ENCODE measurements at places on chromosomes 1 and 21.
A peak's percentile ranks its signal among the peaks of the same experiment; 100 is the strongest.

DNA sequence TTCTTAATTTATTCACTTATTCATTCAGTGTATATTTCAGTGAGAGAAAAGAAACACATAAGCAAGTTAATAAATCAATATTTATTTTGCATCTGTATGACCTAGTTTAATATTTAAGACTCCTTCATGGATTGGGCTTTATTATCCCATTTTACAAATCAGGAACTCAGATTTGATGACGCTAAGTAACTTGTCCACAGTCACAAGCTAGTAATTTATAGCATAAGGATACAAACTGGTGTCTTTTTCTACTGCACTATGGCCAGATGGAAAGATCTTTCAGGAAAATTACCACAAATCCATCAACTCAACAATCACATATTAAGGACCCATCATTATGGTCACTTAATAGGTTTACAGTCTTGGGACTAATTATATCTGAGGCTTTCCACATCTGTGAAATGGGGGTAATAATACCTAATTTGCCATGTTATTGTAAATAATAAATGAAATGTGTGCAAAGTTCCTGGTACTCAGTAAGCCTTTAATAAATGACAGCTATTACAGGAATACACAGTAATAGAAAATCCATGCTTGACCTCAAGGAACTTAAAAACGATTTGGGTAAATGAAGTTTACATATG, 13.3 kb downstream of the CDKN2C start:
- no peak for DNase-seq

- no peak for DNase-seq
These were observed 39.7 kb downstream of the CAPZB start for GRCh38 chr1:19445417-19446342.

- DNase-seq: no peak
These were observed 8.3 kb upstream of the CD101 start for GRCh38 chr1:116993286-116993685.

DNA sequence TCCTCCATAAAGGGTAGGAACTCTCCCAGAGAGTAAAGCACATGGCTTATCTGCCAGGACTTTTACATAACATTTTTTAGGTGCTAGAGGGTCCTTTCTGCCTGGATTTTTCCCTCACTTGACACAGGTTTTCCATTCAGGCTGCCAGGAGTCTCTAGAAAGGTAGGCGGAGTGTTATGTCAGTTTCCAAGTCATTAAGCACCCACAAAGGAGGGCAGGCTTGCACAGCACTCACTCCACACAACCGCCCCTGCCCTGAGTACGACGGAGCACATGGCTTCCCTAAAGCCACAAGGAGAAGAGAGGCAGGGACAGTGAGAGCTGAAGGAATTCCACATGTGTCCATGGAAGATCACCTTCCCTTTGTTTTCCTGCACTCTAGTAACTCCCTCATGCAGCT, 55.7 kb downstream of the CAPZB start:
- no peak for DNase-seq

DNA sequence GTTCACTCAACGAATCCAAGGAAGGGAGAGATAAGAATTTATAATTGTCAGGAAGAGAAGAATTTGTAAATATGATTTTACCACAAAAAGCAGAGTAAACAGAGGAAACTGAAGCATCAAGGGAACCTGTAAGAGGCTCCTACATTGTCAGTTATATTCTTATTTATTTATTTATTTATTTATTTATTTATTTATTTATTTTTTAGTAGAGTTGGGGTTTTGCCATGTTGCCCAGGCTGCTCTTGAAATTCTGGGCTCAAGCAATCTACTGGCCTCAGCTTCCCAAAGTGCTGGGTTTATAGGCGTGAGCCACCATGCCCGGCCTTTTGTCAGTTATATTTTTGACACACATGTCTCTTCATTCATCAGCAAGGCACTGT, 47.1 kb downstream of the FCRL3 start:
- no peak for DNase-seq

DNA sequence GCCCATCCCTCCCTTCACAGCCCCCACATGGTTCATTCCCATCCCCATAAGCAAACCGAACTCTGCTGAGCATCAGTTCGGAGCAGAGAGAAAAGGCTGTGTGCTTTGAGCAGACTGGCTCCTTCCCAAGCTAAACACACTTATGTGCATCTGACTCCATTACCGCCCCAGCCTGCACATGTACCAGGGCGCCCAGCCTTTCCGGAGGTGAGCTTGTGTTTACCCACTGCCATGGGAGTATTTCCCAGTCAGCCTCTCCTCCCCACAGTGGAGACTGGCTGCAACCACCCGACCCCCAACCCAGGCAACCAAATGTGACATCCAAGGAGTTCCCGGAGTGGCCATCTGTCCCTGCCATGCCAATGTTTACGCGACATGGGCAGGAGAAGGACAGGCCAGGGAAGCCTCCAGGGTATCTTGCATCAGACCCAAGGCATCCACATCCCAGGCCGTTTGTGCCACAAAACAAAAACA, 9.4 kb downstream of the TIAM1 start:
- DNase-seq: no peak

- no peak for DNase-seq
These were observed 651 bp upstream of the GABRD start for GRCh38 chr1:2018217-2019171.

DNA sequence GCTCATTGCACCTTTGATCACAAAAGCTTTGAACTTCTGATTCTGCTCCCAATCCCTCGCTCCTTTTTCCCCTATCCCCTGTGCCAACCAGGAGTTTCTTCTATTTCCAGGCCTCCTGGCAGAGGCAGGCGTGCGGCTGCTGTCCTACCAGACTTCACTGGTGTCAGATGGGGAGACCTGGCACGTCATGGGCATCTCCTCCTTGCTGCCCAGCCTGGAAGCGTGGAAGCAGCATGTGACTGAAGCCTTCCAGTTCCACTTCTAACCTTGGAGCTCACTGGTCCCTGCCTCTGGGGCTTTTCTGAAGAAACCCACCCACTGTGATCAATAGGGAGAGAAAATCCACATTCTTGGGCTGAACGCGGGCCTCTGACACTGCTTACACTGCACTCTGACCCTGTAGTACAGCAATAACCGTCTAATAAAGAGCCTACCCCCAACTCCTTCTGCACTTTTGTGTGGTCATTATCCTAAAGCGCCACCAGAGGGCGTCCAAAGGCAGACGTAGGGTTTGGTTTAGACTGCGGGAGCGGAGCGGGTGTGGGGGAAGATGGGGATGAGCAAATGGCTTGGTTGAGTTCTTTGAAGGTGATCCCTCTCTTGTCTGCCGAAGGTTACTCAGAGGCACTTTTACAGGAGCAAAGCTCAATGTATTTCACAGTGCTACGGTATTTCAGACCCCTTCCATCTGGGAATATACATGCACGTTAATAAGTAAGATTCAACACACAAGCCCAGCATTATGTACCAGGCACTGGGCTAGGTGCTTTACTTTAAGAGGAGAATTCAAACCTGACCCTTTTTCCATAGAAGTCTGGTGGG, 24.7 kb downstream of the HMGCS2 start:
- peak; percentile 73 for DNase-seq

DNA sequence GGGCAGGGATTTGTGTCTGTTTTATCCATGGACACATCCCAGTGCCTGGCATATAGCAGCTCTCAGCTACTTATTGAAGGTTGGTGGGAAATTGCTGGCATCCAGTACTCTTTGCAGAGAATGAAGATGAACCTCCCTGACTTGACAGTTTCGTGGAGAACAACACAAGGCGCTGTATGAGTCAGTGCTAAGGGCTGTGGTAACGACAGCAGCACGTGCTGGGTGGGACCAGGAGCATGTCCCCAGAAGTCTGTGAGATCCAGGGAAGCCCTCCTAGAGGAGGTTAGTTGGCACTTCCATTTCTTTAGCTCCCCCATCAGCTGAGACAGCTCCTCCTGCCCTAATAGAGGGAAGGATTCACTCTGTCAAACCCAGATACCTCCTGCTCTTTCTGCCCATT, 25.9 kb upstream of the IL19 start:
- DNase-seq: no peak

DNA sequence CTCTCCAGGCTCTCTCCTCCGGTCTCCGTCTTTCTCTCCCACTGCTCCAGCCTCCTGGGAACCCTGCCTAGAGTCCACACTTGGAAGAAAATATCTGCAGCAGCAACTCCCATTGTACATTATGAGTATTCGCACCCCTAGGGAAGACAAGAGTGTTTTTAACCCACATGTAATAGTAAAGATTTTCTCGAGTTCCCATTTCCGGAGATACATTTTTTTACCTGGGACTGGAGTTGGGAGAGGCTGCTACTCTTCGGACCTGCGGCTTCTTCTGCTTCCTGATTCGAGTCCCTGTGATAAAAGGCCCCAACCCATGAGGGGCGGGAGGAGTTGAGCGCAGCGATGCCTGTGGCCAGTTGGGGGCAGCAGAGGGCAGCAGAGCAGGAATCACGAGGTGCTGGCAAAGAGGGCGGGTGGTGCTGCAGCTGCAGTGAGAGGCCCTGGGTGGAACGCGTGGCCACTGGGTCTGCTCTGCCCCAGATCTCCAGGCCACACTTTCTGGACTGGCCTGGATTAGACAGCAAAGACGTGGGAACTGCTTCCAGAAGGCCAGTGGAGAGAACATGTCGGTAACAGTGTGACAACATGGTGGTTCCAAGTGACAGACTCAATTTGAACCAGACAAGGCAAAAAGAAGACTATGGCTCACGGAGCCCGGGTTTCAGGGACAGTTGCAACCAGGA, 221.0 kb upstream of the CSF3R start:
- DNase-seq: no peak

GRCh38 chr1:161511018-161511755, 5.9 kb downstream of the FCGR2A start:
- no peak for DNase-seq

DNA sequence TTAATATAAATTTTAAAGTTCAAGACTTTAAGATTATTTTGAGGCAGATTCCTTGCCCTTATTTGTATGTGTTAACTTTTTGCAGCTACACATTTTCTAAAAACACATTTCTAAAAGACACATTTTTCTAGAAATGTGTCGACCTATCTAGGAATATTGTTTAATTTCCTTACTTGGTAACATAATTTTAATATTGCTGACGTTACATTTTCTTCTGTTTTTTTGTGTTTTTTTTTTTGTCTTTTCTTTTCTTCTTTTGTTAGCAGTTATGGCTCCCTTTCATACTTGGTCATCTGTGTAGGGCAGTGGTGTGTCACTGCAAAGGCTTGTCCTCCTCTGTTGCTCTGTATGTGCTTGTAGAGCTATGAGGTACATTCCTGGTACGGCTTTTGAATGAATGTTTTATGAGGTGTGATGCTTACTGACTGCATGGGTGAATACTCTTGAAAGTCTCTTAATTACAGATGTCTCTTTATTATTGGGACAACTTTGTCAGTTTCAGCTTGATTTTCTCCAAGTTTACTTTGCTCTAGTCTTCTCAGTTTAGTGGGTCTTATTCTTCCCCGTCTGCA, 30.1 kb downstream of the LRRC8D start:
- no peak for DNase-seq

Measured in coronary artery (tissue), 2 donors.